ENCODE measurements at places on chromosomes 1 and 21.
A peak's percentile ranks its signal among the peaks of the same experiment; 100 is the strongest.

- no peak for DNase-seq
Measured at GRCh38 chr1:172019976-172020375, 178.7 kb downstream of the DNM3 start.

DNA sequence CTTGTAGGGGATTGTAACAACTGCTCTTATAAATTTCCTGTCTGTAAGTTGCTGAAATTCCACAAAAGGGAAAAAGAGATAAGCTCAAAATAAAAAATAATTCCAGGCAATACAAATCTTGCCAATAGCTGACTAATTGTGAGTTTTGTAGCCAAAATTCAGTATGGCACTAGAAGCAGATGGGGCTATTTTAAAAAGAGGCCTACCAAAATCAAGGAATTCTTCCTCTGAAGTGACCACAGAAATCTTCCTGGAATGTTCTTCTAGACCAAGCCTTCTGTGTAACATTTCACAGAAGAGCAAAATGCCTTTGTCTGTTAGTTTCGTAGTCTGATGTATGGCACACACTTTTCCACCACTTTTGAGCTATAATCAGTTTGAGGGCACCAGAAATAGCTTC lies 127.6 kb downstream of the CYYR1 start:
- DNase-seq: no peak

- peak; percentile 31 for DNase-seq
Measured at GRCh38 chr1:25810341-25811299, 9.1 kb upstream of the MTFR1L start.

GRCh38 chr1:222606757-222607156 lies 11.1 kb upstream of the MIA3 start:
- DNase-seq: no peak

GRCh38 chr1:109115685-109116084 lies 1.8 kb downstream of the ELAPOR1 start:
- no peak for DNase-seq

- no peak for DNase-seq
Measured at GRCh38 chr1:226100436-226101391, 38.2 kb downstream of the H3-3A start.

GRCh38 chr1:198977909-198978308 lies 339.1 kb downstream of the PTPRC start:
- DNase-seq: no peak

DNA sequence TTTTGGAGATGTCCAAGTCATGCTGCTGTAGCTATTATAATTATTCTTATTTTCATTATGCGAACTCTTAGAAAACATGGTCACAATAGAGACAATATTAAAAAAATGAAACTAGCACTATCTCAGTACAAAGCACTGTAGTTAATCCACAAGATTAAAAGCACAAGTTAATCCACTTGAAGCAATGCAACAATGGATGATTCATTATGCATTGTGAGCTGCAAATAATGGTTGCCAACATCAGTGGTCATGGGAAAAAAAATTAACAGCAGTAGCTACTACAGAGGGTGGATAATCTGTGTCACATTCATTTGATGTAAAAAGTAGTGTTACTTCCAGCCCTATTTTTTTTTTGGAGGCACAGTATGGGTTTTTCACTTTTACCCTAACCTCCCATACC lies 56.7 kb downstream of the DPT start:
- no peak for DNase-seq

GRCh38 chr21:46025113-46025770 lies 43.7 kb downstream of the COL6A1 start:
- DNase-seq: no peak
